Stimulated activated CD4-positive, alpha-beta T cell treated with anti-CD3 and anti-CD28 coated beads, Interleukin-12 subunit alpha, Interleukin-12 subunit beta, amount 100 ng/mL, for 24 hours (primary cell): ENCODE measurements at places on chromosomes 5 and 9.

GRCh38 chr9:94934816-94935328 is 208.4 kb downstream of the AOPEP start:
- DNase-seq, result no peak

DNA sequence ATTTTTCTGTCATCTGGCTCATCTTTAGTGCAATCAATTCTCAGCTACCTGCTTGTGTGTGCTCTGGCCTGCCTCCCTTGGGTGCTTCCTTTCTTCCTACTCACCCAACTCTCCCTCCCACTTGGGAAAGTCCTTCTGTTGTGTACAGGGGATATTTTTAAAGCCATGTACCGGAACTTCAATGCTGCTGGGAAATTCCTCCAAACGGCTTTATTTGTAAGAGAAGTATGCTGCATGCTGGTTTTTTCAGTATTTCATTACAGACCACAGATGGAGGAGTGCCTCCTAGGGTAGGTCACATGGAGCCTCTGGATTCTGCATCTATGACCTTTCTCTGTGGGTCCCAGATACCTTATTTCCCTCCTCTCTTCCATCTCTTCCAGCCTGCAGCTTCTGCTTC is 5.4 kb upstream of the HMHB1 start:
- no peak for DNase-seq

GRCh38 chr9:126304971-126305320 is 21.7 kb upstream of the MVB12B start:
- DNase-seq, result no peak

- DNase-seq, result no peak
Measured at GRCh38 chr9:107487521-107488374, 1.8 kb downstream of the KLF4 start.

GRCh38 chr9:79131824-79132377 is 439.9 kb upstream of the TLE4 start:
- no peak for DNase-seq

GRCh38 chr9:107312376-107313050 is 29.4 kb downstream of the RAD23B start:
- no peak for DNase-seq

- no peak for DNase-seq
Measured at GRCh38 chr5:76952795-76953536, at the start of gene CRHBP. Gene CRHBP, plus strand, starts transcription at chr5:76953045. Its CDS starts 90 bp downstream, at chr5:76953135.

- DNase-seq, result no peak
Measured at GRCh38 chr5:10744681-10745080, 16.4 kb downstream of the DAP start.

DNA sequence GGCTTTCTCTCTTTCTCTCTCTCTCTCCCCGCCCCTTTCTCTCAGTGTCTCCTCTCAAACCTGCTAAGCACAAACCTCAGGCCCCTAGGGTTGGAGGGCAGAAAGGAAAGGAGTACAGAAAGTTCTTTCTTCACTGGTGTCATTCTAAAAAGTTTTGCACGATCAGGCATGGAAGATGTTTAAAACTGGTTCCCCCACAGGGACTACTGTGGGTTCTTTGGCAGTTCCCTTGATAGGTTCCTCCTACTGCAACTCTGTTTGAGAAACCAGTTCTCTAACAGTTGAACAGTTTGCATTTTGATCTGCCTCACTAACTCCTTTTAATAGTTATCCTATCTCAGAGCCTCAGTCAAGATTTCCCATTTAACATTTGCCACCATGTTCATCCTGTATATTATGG is 82.9 kb downstream of the CDO1 start:
- DNase-seq, result no peak

- no peak for DNase-seq
Measured at GRCh38 chr9:97039514-97039860, 545 bp upstream of the CTSV start.

DNA sequence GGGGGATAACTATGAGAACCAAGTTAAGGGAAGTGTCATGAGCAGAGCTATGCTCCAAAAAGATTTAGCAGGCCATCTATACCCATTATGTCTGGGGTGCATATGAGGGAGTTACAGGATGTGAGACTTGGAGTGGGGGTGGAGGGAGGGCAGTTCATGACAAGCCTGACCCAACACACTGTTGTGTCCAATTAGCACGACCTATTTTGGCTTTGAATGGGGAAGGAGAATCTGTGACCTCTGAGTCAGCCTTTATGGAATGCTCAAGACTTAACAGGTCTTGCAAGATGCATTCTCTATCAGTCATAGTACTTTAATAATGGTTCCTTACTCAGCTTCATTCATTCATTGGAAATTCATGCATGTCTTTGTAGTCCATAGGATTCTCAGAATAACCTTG is 71.7 kb downstream of the GRIA1 start:
- DNase-seq, result no peak

- no peak for DNase-seq
Measured at GRCh38 chr9:123337971-123338370, 18.0 kb upstream of the CRB2 start.

DNA sequence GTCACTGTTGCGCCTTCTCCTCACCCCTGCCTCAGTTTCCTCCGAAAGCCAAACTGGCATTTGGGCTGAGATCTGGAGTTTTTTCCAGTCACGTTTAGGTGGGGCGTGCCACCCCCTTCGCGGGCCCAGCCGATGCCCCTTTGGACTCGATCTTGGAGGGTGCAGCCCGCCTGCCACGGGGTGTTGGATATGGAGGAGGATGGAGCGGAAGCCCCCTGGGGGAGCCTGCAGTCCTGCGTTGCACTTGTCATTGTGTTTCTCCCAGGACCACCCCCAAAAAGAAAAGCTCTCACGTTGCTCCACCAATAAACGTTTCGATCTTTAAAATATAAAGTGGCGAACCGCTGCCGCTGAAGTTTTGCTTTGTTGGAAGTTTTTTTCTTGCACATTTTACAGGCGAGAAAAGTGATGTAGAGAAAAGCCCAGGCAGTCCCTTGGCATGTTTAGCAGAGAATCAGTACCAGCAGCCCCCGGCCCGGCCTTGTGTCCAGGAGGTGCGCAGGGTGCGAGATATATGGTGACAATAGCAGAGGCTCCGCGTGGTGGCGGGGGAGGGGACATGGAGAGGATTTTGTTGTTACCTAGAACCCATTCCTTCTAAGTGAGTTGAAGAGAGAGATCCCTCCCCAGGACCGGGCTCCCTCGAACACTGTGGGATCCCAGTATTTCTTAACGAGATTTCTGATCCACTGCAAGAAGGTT is 681 bp downstream of the F2R start:
- DNase-seq, result no peak

DNA sequence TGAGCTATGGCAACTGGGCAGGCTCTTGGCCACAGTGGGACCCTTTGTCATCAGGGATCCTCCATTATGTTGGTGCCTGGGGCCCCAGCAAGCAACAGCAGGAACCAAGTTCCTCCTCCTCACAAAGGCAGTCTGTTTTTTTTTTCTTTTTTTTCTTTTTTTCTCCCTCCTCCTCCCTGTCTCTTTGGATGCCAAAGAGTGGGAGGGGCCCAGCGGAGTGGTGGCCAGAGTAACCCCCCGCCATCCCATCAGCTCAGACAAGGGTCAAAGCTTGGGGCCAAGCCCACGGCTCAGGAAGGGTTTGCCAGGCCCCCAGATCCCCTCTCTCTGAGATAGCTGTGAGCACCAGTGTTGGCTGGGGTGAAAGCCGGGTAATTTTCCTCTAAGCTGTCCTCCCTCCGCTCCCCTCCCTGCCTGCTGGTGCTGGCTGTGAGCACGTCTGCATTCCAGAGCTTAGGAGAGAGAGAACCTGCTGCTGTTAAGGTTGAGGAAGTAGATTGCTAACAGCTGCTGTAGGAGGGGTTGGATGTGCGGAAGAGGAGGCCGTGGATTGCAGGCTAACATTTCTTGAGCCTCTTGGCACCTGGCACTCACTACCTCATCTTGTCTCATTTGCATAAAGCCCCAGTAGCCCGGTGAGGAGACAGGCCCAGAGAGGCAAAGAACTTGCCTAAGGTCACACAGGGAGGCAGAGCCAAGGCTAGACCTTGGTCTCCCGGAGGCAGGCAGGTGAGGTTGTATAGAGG is 21.2 kb downstream of the GSN start:
- DNase-seq, result no peak

GRCh38 chr5:112604732-112605630 is 132.7 kb upstream of the APC start:
- DNase-seq, result no peak

DNA sequence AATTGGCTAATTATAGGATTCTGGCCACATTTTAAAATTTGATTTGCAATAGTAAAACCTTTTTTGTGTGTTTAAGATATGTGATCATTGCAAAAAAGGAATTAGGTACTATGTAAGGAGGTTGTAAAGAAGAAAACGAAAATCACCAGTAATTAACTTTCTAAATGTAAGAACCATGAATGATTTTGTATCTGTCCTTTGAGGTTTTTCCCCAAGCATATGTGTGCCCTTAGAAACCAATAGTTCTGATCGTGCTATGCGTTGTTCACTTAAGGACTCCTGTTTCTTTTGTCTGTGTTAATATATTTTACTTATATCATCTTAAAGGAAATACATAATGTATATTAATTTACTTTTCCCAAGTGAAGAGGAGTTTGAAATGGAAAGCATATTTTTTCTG is 410.2 kb downstream of the PSAT1 start:
- DNase-seq, result no peak

GRCh38 chr9:109481856-109482255 is 16.3 kb downstream of the PTPN3 start:
- DNase-seq, result no peak

DNA sequence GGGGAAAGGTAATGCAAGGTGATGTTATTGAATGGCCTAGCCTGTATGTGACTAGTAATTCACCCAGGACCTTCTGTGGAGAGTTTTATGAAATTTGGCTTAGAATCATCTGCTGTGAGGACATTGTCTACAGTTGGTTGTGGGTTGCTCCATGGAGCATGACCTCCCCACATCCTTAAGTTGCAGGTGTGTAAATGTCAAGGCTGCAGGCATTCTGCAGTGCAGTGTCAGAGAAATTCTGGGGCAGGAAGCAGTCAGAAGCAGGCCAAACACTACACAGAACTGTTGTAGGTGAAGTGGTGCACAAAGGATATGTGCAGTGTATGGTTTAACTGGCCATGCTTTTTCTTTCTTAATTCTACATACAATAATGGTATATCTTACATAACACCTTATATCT is 588.3 kb downstream of the EBF1 start:
- DNase-seq, result no peak

DNA sequence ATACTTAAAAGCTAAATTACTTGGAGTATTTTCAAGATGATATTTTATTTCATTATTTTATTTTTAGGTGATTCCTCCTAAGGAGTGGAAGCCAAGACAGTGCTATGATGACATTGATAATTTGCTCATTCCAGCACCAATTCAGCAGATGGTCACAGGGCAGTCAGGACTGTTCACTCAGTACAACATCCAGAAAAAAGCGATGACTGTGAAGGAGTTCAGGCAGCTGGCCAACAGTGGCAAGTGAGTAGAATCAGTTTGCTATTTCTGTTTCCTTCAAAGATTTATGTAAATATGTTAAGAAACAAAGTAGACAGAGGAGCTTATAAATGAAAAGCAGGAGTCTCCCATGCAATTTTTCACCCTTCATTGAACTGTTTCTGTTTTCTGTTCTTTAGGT is 47.8 kb downstream of the KDM4C start:
- DNase-seq, result no peak

- no peak for DNase-seq
Measured at GRCh38 chr5:133744960-133745308, 132.6 kb upstream of the FSTL4 start.

- no peak for DNase-seq
Measured at GRCh38 chr9:115232181-115232774, 114.3 kb upstream of the TNC start.

GRCh38 chr9:78807286-78807685 is 510.4 kb downstream of the PSAT1 start:
- DNase-seq, result no peak

DNA sequence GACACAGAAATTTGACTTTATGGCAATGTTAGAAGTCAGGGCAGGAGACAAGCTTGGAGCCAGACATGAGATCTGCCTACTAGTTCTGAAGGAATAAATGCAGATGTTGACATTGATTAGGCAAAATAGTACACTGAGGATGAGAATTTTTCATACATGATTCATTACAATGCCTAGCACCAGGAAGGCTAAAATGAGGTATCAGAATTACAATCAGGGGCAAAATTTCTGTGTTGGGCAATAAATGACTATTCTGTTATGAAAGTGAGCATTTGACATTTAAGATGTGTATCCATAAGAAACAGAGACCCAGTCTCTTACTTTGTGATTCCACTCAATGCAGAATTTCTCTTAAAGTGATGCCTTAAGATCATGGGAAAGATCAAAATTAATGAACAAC is 92.4 kb upstream of the CDH10 start:
- DNase-seq, result no peak

DNA sequence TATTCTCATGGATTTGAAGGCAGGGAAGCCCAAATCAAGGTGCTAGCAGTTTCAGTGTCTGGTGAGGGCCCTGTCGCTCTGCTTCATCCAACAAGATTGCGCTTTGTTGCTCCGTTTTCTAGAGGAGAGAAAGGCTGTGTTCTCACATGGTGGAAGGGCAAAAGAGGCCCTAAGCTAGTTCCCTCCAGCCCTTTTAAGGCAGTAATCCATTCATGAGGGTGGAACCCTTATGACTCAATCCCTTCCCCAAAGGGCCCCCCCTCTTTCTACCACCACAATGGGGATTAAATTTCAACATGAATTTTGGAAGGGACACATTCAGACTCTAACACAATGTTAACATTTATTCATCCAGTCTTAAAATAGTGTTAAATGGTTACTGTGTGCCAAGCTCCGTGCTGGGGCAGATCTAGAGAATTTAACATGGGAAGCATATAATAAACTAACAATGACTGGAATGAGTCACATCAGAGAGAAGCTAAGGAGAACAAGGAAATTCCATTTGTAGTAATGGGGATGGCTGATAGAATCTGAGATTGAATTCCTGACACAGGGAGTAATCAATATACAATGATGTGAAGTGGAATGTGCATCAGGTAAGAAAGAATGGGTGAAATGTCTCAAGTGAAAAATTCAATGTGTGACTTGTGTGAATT is 382.8 kb upstream of the ZNF608 start:
- DNase-seq, result no peak

GRCh38 chr5:32714836-32715235 is 3.7 kb downstream of the NPR3 start:
- DNase-seq, result no peak

DNA sequence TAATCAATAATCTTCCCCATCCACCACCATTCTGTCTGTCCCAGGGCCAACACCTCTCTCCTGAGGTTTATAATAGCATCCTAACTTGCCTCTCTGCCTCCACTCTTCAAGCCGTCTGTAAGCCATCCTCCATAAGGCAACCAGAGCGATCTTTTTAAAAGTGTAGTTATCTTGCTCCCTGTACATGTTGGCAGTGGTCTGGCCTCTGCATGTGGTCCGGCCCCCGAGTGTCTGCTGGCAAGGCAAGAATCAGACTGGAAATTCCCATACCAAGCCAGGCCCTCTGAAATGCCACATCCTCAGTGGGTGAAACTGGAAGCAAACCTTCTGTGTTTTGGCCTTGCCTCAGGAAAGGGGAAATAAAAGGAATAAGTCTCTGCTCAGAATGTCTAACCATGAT is 17.0 kb downstream of the TTLL11 start:
- DNase-seq, result no peak

GRCh38 chr5:161544350-161544765 is 2.2 kb downstream of the GABRB2 start:
- no peak for DNase-seq

- no peak for DNase-seq
Measured at GRCh38 chr9:75788006-75788634, 102.4 kb upstream of the PCSK5 start.

- no peak for DNase-seq
Measured at GRCh38 chr9:125574126-125574877, 132.7 kb downstream of the MAPKAP1 start.

- no peak for DNase-seq
Measured at GRCh38 chr9:20551236-20551635, 71.1 kb downstream of the MLLT3 start.

- DNase-seq, result no peak
Measured at GRCh38 chr5:159184858-159185381, 24.4 kb downstream of the RNF145 start.
